Motor neuron (in vitro differentiated cells): ENCODE measurements at places on chromosomes 2 and 18. TPM values are rescaled to one million over a fixed set of nuclear protein-coding genes. Genes with fewer than 3 reads are reported as not detected.

DNA sequence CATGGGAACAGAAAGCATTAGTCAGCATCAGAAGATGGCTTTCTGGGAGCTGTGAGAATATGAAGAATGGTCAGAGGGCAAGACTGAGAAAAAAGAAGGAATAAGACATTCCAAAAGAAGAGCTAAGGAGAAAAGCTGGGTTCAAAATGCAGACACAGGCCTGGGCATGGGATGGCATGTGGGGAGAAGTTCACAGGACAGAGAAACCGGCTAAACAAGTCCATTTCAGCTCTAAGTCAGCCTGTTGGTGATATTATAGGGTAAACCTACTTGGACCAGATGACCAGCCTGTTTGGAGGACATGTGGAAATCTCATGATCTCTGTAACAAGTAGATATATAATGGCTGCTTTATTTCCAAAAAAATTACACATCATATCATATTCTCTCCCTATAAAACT is 91.7 kb upstream of the MEIS1 start:
- ATAC-seq: no peak

GRCh38 chr2:83633423-83633822 is 825.7 kb downstream of the SUCLG1 start:
- ATAC-seq: no peak

GRCh38 chr2:210551001-210551400 is 5.4 kb upstream of the CPS1 start:
- ATAC-seq: no peak

ARID5A gene
- 5.4 and 6.4 TPM in 2 replicates for total RNA-seq

TACR1 gene
- total RNA-seq: 1.8 and 2.6 TPM in 2 replicates
